PC-9 (cell line): ENCODE measurements at places on chromosomes 3 and 15.

DNA sequence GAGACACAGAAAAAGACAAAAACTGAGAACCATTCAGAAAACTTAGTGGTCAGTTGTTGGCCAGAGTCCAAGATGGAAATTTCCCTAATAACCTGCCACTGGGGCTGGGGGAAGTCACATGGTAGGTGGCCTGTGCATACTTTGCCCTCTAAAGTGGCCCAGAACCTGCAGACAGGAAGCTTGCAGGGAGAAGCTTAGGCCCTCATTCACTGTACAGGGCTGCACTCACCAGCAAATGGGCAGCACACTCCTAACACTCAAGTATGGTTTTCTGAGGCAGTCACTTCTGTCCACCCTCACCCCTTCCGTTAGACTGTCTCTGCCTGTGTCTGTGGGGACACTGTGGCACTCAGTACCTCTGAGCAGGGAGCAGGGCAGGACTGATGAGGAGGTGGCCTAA, 14.5 kb upstream of the RNU6-1 start:
- DNase-seq, result no peak

DNA sequence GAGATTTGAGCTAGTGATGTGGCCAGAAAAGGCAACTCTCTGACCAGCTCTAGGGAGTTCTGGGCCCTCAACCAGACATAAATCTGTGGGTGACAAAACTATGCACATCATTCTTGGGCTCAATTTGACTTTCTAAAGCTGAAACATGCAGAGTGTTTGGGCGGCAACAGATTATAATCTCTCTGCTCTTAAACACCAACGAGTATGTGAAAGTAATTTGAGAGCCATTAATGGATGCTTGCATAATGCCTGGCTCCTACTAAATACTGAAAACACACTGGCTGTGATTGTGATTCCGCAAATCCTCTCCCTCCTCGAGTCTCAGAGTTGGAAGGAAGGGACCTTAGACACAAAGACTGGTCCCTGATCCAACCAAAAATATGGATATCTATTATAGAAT, 186.7 kb downstream of the UACA start:
- no peak for DNase-seq

DNA sequence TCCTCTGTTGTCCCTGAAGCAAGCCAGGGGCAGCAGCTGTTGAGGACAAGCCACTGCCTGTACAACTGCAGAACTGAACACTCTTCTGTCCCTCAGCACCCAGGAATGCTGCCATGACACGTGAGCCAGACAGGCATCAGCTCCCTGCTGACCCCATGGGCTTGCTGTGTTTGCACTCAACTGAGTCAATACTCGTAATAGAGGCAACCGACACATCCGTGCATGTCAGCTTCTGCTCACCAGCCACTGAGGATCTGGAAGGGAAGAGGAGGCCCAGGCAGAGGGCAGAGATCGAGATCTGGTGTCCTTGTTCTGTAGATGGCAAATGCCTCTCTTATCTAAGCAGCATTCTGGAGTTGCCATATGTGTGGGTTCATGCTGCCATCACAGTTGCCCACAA, 54.3 kb upstream of the SEC61A1 start:
- DNase-seq, result no peak

GRCh38 chr15:74129586-74130154, 716 bp upstream of the ISLR2 start:
- DNase-seq, result no peak

- no peak for DNase-seq
Observed at GRCh38 chr15:99735868-99736267, 2.6 kb upstream of the LYSMD4 start.

- no peak for DNase-seq
Observed at GRCh38 chr3:122271246-122271898, 53.7 kb upstream of the CSTA start.

- DNase-seq, result no peak
Observed at GRCh38 chr15:70608144-70608543, 155.2 kb downstream of the UACA start.

GRCh38 chr3:4290272-4290893, 12.8 kb upstream of the SETMAR start:
- DNase-seq, result peak; percentile 38

DNA sequence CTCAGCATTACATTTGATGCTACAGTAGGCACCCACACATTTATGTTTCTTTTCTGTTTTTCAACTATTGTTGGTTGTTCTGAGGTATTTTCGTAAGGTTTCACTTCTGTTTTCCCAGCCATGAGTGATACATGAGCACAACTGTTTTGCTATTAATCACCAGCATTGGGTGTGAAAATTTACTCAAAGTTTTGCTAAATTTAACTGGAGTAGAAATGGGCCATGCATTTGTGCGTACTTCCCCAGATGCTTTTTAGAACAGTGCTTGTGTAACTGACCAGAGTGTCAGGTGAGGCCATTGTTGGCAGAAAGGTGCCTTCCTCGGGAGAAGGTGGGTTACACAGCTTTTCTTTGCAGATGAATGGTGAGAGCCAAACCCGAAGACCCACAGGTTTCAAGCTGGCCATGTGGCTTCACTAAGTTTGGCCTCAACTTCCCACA, 70.4 kb downstream of the ST6GAL1 start:
- DNase-seq, result no peak

DNA sequence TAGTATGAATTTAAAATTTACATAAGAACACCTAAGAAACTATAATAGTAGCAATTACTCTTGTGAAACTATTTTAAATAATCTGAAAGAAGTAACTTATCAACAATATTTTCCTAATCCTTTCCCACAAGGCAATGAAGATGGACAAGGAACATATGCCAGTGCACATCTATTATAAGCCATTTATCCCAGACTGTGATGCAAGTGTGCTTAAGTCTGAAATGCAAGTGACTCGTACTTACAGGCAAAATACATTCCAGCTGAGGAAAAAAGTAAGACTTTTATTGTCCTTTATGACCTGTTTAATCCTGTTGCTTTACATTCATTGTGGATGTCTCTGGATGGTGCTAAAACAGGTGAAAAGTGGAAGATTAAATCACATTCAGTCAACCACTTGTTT, 709.4 kb downstream of the ZNF385D start:
- no peak for DNase-seq

GRCh38 chr3:67018789-67019526, 20.9 kb downstream of the KBTBD8 start:
- no peak for DNase-seq

GRCh38 chr3:9768141-9768775, 1.5 kb downstream of the CAMK1 start:
- no peak for DNase-seq

GRCh38 chr15:61182946-61183345, 46.2 kb downstream of the RORA start:
- DNase-seq, result no peak

DNA sequence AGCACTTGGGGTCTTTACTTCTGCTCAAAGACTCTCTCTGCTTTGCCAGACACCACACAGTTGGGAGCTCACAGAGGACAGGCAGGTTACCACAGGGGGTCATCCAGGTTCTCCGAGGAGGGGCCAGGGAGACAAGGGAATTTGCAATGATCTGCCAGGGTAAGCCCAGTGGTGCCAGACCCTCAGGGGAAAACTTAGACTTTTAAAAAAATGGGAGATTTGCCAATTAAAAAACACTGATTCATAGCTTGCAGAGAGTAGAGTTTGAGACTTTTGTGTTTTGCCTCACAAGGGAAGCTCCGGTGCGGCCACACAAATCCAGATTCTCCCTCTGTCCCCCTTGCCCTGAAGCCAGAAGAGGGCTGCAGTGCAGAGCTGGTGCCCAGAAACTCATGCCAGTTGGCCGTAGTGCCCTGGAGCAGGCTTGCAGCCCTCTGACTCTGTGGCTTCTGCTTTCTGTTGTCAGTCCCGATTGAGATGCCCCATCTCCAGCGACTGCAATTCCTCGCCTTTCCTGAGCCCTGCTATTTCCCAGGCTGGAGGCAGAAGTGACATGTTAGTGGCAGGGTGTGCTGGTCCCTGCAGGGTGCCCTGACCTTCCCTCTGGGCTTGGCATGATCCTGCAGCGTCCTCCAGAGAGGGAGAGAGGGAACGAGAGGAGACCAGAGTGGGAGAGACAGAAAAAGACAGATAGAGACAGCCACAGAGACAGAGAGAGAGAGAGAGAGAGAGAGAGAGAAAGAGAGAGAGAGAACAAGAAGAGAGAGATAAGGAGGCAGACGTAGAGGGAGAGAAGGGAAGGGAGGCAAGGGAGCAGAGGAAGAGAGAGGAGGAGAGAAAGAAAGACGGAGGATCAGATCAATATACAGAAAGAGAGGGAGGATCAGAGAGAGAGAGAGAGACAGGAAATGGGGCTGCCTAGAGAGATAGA, 46.0 kb downstream of the RHCG start:
- no peak for DNase-seq

GRCh38 chr3:141063831-141064230, 12.7 kb downstream of the SPSB4 start:
- no peak for DNase-seq

DNA sequence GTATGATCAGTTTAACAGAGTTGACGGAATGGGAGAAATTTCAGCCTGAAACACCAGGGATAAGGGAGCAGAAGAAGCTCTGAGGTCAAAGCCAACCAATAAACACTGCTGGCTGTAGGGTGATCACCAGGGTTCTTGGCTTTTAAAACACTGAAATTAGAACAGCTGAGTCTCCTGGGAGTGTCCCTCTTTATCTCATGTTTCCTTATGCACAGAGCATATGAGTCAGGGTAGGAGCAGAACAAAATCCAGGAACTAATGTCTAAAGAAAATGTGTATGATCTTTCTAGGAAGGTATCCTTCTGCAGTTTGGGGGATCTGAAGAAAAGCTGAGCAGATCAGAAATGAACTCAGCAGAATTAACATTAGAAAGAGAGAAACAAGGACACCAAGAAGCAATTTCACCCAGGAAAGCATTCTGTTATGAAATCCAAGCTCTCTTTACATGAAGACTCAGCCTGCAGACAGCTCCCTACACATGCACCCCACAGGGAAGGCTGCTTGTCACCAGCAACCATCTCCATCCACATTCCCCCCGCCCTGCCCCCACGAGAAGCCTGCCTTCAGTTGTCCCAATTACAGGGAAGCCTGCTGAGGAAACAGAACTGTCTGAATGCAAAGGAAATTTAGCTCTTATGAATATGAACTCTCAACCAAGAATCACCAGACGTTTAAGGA, 469.7 kb downstream of the PDCD6IP start:
- no peak for DNase-seq

DNA sequence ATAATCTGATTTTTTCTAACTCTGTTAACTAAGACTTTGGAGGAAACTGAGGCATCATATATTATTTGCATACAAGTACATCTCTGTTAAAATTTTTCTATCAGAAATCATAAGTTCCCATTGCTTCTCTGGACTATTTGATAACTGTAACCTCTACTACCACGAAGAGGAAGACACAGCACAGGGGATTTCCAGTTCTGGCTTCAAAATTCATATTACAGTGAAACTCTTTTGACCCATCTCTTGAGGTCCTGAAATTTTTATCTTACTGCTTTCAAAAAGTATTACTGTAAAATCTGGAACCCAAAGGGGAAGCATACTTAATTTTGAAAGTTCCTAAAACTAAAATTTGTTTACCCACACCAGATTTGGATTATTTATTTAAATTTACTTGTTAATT, 4.2 kb downstream of the PLSCR1 start:
- DNase-seq, result no peak

DNA sequence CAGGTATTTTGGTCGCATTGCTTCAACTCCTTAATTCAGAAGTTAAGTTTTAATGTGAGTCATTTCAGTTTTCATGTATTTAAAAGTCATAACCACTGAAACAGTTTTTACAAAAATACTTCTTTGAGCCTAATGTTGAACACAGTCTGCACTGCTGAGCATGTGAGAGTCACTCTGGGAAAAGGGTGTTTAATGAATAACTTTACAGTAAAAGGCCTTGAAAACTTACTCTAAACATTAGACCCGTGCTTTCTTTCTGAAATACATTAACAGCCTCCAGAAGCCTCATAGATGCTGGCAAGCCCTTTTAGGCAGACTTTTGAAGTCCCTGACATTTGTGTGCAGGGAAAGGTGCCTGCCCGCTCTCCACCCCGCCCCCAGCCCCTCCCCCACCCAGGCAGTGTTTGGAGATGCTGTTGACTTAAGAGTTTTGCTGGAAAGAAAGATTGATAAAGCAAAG, 68.9 kb upstream of the NR2F2 start:
- DNase-seq, result no peak

DNA sequence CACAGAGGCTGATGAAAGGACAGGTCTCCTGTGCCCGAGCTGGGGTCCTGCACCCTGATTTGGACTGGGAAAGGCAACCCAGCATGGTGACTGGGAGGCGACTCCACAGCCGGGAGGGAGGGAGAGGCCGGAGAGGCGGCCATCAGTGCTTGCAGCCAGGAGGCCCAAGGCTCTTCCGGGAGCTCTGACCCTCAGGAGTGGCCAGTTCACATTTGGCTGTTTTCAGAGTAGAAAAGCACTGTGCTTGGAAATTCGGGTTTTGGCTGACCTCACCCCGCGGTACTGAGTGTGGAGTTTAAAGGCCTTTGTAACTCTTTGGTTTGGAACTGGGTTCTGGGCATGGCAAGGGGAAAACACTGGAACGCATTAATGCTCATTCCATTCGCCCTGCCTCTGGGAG, 31.9 kb downstream of the SMAD6 start:
- DNase-seq, result no peak

DNA sequence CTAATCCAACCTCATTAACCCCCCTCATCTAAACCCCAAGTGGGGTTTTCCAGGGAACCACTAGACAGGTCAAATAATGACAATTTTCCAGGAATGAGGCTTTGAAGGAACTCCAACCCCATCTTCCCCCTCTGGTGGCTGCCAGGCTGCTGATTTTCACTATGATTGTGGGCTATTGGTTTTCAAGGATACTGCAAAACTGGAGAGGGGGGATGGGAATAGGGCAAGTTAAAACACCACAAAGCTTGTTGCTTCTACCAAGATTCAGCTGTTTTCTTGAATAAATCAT, 10.4 kb upstream of the ZNF662 start:
- DNase-seq, result no peak

- peak; percentile 33 for DNase-seq
Observed at GRCh38 chr15:96327155-96327741, 3.3 kb upstream of the NR2F2 start.

DNA sequence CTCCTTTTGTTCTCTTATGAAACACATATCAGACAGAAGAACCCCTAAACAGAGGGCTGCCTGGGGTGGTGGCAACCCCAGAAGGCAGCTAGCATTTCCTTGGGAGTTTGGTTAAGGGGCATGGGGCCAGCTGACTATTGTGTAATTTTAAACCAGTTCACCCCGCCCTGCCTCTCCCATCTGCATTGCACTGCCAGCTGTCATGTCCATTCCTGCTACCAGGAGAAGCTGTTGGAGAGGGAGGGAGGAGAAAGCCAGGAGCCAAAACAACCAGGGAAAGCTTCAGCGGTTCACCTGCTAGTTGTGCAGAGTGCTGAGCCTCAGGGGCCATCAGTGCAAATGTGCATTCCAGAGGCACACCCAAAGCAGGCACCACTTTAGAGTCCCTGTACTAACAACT, 47.6 kb upstream of the ATP1B3 start:
- DNase-seq, result peak; percentile 48

GRCh38 chr3:127671523-127672428, 976 bp upstream of the ABTB1 start:
- DNase-seq, result no peak
